Spinal cord (tissue), 10 donors: ENCODE measurements at places on chromosomes 5 and 9. TPM values are rescaled to one million over a fixed set of nuclear protein-coding genes. Genes with fewer than 3 reads are reported as not detected.

DNA sequence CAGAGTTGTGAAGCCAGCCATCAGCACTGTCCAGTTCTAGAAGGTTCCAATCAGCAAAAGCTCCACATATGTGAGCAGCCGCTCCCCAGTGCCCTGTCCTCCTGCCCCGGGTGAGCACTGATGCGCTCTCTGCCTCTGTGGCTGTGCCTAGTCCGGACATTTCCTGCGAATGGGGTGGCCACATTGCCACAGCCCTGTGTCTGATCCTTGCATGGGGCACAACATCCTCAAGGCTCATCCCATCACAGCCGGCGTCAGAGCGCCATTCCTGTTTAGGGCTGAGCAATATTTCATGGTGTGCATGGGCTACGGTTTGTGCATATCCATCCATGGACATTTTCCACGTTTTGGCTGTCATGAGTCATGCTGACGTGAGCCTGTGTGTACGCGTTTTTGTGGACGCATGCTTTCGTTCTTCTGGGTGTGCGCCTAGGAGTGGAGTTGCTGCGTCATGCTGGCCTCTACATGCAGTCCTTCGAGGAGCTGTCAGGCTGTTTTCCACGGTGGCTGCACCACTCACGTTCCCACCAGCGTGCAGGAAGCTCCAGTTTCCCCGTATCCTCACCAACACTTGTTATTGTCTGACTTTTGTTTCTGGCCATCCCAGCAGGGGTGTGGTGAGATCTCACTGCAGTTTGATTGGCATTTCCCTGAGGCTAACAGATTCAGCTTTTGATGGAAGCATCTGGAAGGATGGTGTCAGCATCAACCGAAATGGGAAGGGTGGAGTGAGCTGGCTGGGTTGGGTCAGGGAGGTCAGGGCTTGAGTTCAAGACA is 9.7 kb upstream of the SLC6A18 start:
- no peak overlapping the region for H3K27ac ChIP-seq
- H3K4me1 ChIP-seq, result no peaks in the 10 kb centered on the region
- no peak overlapping the region for H3K4me3 ChIP-seq
- H3K36me3 ChIP-seq, result no peaks in the 10 kb centered on the region
- no peak for DNase-seq
- no peaks in the 10 kb centered on the region for H3K27me3 ChIP-seq

DNA sequence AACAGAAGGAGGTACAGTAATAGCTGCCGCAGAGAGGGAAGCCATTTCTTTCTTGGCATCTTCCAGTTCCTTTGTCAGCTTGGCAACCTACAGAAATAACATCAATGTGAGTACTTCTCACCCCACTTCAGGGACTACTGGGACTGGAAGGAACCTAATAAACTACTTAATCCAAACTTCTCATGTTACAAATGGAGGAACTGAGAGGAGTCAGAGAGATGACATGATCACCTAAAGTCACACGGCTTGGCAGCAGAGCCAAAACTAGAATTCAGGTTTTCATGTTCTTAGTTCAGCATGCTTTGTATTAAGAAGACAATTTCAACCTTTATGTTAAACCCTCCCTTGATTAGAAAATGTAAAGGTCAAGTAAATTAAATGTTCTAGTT is 44.7 kb downstream of the DIAPH1 start:
- H3K36me3 ChIP-seq, result peaks cover 37% of the 10 kb centered on the region

DNA sequence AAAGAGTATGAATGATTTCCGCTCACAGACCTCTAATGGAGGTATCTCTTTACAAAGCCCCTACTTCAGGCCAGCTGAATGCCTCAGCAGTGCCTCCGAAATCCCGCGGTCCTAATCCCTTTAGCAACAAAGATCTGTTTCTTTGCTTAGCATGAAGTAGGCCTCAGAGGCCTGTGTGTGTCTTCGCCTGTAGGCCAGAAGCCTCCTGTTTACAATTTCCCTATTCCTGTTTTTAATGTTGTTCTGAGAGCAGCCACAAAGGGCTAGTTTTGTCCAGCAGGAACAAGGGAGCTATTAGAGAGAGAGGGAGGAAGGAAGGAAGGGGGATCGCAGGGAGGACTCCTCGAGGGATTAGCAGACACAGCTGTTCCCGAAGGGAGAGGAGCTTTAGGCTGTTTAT is 166.4 kb upstream of the SPRY4 start:
- no peak for DNase-seq
- H3K27me3 ChIP-seq, result no peaks in the 10 kb centered on the region
- H3K4me3 ChIP-seq, result no peak overlapping the region
- peaks cover 19% of the 10 kb centered on the region for H3K4me1 ChIP-seq

GRCh38 chr5:141617682-141618029 is 1.1 kb downstream of the DIAPH1 start:
- H3K4me3 ChIP-seq, result peak overlapping the region; percentile 84
- H3K27me3 ChIP-seq, result no peaks in the 10 kb centered on the region
- no peak for DNase-seq

- no peak for DNase-seq
- no peak overlapping the region for H3K4me3 ChIP-seq
- no peaks in the 10 kb centered on the region for H3K36me3 ChIP-seq
These were observed 914.9 kb downstream of the EFNA5 start for GRCh38 chr5:106755789-106756188.

GRCh38 chr9:123927625-123928532 is 2.0 kb downstream of the DENND1A start:
- H3K27ac ChIP-seq, result no peak overlapping the region
- no peaks in the 10 kb centered on the region for H3K36me3 ChIP-seq
- H3K4me1 ChIP-seq, result peaks cover 11% of the 10 kb centered on the region
- H3K27me3 ChIP-seq, result no peaks in the 10 kb centered on the region

DNA sequence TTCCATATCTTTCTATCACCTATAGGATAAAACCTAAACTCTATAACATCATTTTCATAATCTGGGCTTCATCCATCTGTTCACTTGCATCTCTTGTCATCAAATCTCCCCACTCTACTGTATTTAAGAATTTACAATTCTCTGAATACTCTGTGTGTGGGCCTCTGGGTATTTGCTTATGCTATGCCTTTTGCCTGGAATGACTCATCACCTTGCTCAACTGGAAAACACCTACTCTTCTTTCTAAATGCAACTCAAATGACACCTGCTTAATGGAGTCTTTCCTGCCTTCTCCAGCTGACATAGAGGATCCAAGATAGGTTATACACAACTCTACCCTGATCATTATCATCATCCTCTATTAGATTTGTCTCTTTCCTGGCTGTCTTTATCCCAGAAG is 421.7 kb downstream of the SPATA31D1 start:
- no peaks in the 10 kb centered on the region for H3K4me1 ChIP-seq
- H3K27me3 ChIP-seq, result no peaks in the 10 kb centered on the region
- no peak for DNase-seq
- no peak overlapping the region for H3K27ac ChIP-seq
- H3K36me3 ChIP-seq, result no peaks in the 10 kb centered on the region

DNA sequence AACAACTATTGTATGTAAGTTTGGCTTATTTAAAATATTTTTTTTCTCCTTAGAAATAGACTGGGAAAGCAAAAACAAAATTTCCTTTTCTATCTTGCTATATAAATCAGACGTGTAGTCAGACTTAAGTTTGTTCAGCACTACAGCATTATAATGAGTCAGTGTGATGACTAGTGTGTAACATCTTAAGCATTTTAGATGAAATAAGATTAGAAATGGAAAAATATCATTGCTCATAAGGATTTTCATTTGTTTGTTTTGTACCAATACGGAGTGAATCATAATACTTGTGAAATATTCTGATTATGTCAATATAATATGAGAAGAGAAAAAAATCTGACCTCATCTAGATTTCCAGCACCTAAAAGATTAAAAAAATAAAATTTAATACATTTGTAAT is 64.7 kb upstream of the RICTOR start:
- no peaks in the 10 kb centered on the region for H3K36me3 ChIP-seq
- H3K4me3 ChIP-seq, result no peak overlapping the region
- no peak for DNase-seq
- no peaks in the 10 kb centered on the region for H3K4me1 ChIP-seq
- no peaks in the 10 kb centered on the region for H3K27me3 ChIP-seq

DNA sequence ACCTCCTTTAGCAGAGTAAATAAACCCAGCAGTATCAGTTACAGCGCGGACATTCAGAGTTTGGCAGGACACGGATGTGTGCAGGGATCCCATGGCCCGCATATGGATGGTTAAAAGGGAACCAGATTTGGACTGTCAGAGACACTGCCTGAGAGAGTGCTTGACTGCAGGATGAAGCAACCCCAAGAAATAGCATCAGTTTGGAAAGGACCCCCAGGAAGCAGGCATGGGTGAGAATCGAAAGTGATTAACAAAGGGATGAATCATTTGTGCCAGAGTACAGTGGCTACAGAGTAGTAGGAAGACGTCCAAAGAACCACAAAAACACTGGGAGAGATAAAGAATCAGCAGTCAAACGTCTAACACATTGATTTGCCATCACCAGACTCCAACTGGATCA is 5.5 kb downstream of the C7 start:
- H3K4me3 ChIP-seq, result no peak overlapping the region
- no peaks in the 10 kb centered on the region for H3K4me1 ChIP-seq
- no peak overlapping the region for H3K27ac ChIP-seq
- no peaks in the 10 kb centered on the region for H3K27me3 ChIP-seq
- no peak for DNase-seq

DNA sequence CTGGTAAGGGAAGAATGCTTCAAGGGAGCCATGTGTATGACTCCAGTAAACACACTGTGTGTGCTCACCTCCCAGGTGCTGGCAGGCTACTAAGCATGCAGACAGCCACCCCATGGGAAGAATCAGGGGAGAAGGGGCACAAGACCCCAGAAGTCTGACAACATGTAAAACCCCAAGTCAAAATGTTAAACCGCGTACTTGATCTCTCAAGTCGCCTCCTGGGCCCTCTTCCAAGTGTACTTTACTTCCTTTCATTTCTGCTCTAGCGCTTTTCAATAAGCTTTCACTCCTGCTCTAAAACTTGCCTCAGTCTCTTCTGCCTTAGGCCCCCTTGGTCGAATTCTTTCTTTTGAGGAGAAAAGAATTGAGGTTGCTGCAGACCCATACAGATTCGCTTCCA is 31.3 kb downstream of the DAPK1 start:
- H3K4me1 ChIP-seq, result peaks cover 19% of the 10 kb centered on the region
- H3K36me3 ChIP-seq, result peaks cover 2% of the 10 kb centered on the region
- H3K27ac ChIP-seq, result no peak overlapping the region
- no peaks in the 10 kb centered on the region for H3K27me3 ChIP-seq

DNA sequence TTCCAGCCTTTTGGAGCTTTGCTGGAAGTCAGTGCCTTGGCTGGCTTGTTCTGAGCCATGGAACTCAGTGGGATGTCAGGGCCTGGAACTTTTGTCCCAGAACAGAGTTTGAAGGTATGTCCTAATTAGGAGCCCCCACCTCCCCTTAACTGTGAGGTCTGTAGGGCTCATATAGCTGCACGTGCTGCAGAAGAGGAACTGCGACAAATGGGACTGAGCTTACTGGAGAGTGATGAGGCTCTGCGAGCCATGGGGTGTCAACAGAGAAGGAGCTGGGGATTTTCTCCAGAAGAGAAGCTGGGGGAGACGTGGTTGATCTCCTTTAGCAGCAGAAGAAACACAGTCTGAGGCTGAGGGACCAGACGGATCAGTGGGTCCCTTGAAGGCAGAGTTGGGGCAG is 10.9 kb downstream of the TMEM8B start:
- H3K36me3 ChIP-seq, result peaks cover 52% of the 10 kb centered on the region
- H3K4me1 ChIP-seq, result peaks cover 1% of the 10 kb centered on the region
- H3K27me3 ChIP-seq, result no peaks in the 10 kb centered on the region
- DNase-seq, result no peak

- no peak overlapping the region for H3K4me3 ChIP-seq
- no peaks in the 10 kb centered on the region for H3K27me3 ChIP-seq
- no peak overlapping the region for H3K27ac ChIP-seq
- peaks cover 2% of the 10 kb centered on the region for H3K4me1 ChIP-seq
- DNase-seq, result no peak
- no peaks in the 10 kb centered on the region for H3K36me3 ChIP-seq
These were observed 177.9 kb downstream of the MACROH2A1 start for GRCh38 chr5:135221187-135221473.

- H3K36me3 ChIP-seq, result no peaks in the 10 kb centered on the region
- no peak overlapping the region for H3K4me3 ChIP-seq
- peaks cover 22% of the 10 kb centered on the region for H3K4me1 ChIP-seq
- no peaks in the 10 kb centered on the region for H3K27me3 ChIP-seq
- H3K27ac ChIP-seq, result no peak overlapping the region
These were observed 38.6 kb downstream of the SNX18 start for GRCh38 chr5:54556141-54556540.

DNA sequence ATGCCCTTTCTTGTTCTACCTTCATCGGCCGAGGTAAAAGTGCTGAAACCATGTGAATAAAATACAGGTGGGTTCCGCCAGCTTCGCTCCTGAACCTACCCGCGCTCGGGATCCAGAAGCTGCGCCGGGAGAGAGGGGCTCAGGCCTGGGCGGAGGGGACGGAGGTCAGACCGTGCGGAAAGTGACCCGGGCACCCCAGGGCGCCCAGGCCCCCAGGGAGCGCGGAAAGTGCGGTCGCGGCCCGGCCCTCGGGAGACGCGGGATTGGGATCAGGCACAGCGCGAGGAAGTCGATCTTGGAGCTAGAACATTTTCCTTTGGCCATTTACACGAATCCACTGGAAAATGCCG is 329 bp downstream of the SYK start:
- peak overlapping the region; percentile 20 for H3K4me3 ChIP-seq
- H3K27me3 ChIP-seq, result peaks cover 19% of the 10 kb centered on the region
- H3K36me3 ChIP-seq, result no peaks in the 10 kb centered on the region
- DNase-seq, result peak; percentile 18
- H3K4me1 ChIP-seq, result peaks cover 10% of the 10 kb centered on the region
- no peak overlapping the region for H3K27ac ChIP-seq

DNA sequence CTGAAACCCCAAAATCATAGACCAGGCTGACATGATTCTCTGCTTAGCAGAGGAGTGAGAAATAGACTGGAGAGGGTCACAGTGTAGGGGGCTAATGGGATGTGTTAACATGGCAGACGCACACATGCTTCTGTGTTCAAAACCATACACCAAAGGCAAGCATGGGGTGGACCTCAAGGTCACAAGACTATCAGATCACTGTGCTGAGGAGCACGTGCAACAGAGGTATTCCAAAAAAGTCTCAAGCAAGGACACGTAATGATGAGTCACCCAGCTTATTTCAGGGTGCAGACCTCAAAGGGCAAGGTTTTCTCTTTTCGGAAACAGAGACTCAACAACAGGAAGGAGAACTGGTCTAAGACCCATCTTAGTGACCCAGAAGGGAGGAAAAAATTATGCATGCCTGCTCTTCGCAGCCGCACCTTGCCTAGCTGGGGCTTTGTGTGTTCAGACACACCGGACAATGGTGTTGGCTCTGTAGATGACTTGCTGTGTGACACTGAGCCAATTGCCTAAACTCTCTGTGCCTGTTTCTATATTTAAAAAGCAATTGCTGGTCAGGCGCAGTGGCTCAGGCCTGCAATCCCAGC is 20.3 kb downstream of the WHRN start:
- H3K36me3 ChIP-seq, result peaks cover 5% of the 10 kb centered on the region
- no peak overlapping the region for H3K27ac ChIP-seq
- H3K4me3 ChIP-seq, result no peak overlapping the region
- no peak for DNase-seq

Gene ELAVL2
- total RNA-seq, result 188 TPM

Gene MYMK
- total RNA-seq, result not detected

Gene SCGB3A2
- total RNA-seq, result not detected

Gene CDX1
- total RNA-seq, result 0.28 TPM

Gene CBY3
- total RNA-seq, result not detected

Gene PCDHGB4
- total RNA-seq, result 12.5 TPM

Gene BTNL8
- 0.11 TPM for total RNA-seq

Gene NUTM2F
- total RNA-seq, result not detected

Gene LTC4S
- 1.9 TPM for total RNA-seq

Gene SLC24A2
- 6.8 TPM for total RNA-seq

Gene SNCB
- 13.6 TPM for total RNA-seq
